ENCODE measurements at places on chromosomes 4 and X.
A peak's percentile ranks its signal among the peaks of the same experiment; 100 is the strongest.

- DNase-seq, result no peak
Measured at GRCh38 chr4:147510962-147511668, 30.2 kb downstream of the EDNRA start.

DNA sequence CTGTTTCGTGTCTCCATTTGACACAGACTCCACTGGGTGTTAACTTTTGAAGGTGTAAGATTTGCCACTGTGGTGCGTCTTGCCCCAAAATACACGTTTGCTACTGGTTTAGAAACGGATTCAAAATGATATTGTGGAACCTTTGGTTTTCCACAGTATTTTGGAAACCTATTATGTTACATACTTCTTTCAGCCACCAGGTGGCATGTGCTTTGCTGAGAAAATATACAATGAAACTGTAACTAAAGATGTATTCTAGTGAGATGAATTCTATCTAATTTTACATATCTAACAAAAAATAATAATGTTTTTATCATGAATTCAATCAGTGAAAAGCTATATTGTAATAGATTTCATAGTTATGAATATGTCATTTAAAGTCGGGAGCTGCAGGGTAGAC is 28.4 kb upstream of the SLITRK4 start:
- no peak for DNase-seq

DNA sequence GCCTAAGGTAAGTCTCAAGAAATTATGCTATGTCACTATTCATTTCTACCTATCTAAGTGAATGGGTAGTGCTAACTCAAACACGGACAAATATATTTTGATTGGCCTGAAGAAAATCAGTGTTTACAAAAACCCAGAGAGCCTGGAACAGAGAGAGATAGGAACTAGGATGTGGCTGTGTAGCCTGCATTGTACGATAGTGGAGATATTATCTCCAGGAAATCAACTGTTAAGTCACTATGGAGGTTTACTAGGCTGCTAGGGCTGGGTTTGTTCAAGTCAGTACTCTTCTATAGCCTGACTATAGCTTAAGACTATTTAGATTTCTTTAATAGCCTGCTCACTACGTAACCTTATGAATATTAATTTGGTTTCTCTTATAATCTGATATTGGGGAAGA is 127.9 kb downstream of the TACR3 start:
- DNase-seq, result no peak

- DNase-seq, result no peak
Measured at GRCh38 chr4:1793940-1794808, 1.1 kb downstream of the FGFR3 start.

GRCh38 chr4:112282860-112283667 is 2.6 kb downstream of the TIFA start:
- no peak for DNase-seq

DNA sequence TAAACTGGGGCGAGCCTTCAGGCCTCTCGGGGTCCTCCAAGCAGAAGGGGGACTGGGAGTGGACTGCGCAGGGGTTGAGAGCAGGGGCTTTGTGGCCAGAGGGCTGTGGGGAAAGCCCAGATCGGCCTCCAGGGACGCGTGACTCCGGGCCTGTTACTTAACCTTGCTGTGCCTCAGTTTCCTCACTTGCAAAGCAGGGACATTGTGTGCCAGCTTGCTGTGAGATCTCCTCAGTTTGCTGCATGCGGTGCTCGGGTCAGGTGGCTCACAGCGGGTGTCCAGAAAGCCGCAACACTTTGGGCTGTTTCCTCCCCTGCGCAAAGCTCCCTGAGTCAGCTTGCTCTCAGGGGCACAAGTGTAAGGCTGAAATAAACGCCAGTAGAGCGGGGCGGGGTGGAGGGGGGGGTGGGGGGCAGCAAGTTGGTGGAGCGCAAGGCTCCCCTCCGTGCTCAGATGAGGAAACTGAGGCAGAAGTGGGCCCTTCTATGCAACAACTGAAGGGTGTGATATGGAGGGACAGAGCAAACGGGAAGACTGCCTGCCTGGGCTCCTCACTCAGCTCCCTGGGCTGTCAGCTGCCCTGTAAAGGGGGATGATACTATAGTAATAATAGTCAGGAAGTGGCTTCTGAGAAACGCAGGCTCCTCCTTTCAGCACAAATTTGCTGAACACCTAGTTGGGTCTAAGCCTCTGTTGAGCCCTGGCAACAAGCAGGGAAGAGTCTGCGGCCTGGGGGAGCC is 101.0 kb downstream of the HMX1 start:
- DNase-seq, result no peak

DNA sequence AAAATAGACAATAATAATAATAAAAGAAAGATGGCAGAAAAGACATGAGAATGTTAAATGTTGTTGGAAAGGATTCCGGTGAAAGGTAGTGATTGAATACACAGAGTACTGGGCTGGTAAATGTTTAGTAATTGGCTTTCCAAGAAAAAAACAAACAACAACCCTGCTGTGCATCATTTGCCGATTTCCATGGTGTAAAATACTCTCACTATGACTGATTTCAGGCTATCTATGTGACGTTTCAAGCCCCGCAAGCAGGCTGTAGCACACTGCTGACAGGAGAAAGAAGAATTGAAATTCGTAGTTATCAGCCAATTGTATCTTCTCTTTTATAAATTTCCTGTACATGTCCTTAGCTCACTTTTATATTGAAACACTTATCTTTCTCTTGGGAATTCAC is 13.6 kb upstream of the SEPTIN6 start:
- no peak for DNase-seq

- no peak for DNase-seq
Measured at GRCh38 chr4:100935090-100935489, 412.2 kb downstream of the PPP3CA start.

- no peak for DNase-seq
Measured at GRCh38 chrX:14573161-14573560, 43.8 kb downstream of the GLRA2 start.

DNA sequence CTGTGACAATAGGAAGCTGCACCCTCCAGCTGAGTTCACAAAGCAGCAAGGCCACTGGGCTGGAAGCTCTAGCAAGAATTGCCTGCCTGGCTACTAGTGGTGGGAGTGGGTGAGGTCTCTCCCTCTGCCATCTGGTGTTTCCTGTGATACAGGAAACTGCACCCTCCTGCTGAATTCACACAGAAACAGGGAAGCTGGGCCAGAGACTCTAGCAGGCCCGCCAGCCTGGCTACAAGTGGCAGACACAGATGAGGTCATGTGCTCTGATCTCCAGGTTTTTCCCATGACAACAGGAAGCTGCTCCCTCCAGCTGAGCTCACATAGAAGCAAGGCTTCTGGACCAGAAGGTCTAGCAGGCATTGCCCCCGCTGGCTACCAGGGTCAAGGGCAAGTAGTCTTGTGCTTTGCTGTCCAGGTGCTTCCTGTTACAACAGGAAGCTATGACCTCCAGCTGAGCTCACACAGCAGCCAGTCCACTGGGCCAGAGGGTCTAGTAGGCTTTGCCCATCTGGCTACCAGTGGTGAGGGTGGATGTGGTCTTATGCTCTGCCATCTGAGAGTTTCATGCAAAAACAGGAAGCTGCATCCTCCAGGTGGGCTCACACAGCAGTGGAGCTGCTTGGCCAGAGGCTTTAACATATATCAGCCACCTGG is 41.5 kb upstream of the ZXDA start:
- no peak for DNase-seq

DNA sequence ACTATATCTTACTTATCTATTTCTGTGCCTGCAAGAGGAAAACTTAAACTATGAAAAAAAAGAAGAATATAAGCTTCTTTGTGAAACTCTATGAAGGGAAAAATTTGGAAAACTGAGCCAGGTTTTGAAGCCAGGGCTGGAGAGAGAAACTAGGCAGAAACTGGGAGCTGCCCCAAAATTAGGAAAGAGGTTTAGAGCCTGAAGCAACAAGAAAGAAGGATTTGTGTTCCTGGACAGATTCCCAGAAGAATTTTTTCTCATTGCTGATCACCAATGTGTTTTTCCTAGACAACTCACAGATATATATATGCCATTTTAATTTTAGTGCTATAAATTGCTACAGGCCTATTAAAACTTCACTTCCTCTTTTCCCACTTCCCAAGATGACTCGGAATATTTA is 245.0 kb upstream of the GEMIN8 start:
- no peak for DNase-seq

DNA sequence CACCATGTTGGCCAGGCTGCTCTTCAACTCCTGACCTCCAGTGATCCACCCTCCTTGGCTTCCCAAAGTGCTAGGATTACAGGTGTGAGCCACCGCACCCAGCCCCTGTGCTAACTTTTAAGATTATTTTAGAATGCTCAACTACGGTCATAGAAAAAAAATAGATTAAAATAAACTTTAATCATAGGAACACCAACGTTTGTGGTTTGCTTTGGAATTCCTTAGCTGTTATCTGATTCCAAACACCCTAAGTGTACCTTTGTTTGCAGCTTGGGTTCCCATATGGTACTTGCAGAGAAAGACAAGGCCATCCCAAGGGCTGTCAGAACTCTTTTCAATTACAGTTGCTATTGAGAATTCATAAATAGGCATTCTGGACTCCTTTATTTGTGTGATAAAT is 90.1 kb upstream of the EFHC2 start:
- DNase-seq, result no peak

DNA sequence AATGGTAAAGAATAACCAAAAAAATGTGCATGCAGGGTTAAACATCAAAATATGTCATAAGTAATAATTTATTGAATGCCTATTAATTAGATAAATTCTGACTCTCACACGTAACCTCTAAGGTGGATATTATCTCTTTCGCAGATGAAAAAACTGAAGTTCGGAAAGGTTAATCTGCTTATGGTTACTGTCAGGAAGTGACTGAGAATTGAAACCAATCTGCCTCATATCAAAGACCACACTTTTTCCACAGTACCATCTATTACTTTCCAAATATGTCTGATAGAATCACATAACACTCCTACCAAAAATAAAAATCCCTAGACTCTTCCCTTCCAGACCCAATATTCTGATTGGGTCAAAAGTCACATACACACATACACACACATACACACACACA is 6.2 kb downstream of the CHIC2 start:
- no peak for DNase-seq

- no peak for DNase-seq
Measured at GRCh38 chrX:115906276-115906675, 264.3 kb upstream of the AGTR2 start.

GRCh38 chr4:71235311-71236201 is 103.3 kb upstream of the SLC4A4 start:
- DNase-seq, result no peak

DNA sequence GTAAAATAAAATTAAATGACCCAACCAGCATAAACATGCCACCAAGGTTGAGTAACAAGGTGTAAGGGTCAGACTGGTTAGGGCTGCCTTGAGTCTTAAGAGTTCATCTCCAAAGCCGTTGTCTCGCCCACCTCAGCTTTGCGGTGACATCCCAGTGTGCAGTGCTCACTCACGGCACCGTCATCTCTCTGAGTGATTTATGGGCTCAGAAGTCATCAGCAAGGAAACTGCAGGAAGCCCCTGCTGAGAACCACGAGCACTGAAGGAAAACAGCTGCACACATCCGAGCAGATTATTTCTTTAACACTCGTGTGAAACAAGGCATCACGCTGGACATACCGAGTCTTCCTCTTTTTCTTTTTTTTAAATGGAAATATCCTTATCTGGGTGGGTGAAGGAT is 411.1 kb downstream of the TRIML1 start:
- DNase-seq, result no peak

GRCh38 chr4:123807866-123808265 is 411.3 kb downstream of the SPRY1 start:
- no peak for DNase-seq

DNA sequence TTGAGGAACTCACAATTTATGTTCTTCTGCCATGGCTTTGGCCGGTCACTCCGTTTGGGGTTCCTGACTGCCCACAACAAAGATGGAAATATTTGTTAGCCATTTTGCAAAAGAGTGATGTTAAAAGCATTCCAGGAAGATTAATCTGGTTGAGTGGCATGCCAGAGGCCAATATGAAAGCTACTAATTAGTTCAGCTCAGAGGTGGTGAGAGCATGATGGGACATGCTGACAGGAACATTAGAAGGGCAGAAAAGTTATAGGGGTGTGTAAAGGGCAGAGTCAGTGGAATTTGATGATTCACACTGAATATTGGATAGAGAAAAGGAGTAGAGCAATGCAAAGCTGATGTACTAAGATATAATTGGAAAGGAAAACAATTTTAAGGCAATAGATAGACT is 94.4 kb downstream of the TLL1 start:
- DNase-seq, result no peak

DNA sequence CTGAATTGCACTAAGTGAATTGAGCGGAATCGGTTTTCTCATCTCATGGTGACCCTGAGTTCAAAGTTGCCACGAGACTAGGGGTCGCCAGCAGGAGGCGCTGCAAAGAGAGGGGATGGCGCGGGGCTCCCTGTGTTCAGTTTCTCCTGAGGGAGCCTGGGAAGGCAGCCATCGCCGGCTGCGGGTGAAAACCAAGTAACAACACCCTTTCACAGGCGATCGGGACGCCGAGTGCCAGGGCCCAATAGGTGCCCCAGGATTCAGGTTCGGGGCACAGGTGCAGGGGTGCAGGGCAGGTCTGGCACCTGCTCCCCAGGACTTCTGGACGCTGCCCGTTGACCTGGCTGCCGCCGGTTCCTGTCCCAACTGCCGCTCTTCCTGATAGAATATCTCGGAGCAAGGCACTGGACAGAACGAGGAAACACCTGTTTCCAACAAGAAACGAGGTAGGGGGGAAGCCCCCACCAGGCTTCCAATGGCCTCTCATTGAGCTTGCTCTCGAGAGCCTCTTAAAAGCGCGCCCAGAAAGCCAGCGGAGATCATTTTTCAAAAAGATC is 1.1 kb upstream of the FGF16 start:
- peak; percentile 22 for DNase-seq

DNA sequence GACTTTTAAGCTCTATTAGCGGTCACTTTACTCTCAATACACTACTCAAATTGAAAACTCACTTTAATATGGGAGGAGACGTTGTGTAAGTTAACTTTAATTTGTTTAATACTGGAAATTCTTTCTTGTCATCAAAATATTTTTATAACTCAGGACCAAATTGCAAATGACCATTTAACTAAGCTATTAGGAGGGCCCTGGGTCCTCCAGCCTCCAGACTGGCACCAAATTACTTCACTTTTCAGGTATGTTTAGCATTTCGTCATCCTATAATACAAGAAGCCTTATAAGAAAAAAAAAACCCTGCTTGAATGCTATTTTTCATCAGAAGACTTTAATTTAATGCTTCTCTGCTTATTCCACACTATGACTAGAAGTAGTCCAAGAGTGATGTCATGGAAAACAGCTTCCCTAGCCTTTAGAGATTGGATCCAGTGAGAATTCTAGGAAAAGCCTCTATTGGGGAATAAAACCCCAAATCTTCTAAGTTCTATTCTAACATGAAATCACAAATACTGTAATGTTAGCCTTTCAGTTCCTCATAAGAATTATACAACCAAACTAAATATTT is 6.6 kb downstream of the KLHL15 start:
- DNase-seq, result no peak

DNA sequence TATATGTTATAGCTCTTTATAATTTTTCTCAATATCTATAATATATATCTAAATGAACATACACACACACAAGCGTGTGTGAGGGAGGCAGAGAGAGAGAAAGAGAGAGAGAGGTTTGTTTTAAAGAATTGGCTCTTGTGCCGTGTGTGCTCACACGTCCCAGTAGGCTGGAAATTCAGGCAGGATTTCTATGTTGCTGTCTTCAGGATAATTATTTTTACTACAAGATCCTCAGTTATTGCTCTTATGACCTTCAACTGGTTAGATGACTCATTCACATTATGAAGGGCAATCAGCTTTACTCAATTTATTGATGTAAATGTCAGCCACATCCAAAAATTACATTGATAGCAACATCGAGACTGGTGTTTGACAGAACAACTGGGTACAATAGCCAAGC is 1520.7 kb upstream of the PCDH7 start:
- DNase-seq, result no peak

- no peak for DNase-seq
Measured at GRCh38 chr4:98659106-98659592, 738 bp upstream of the TSPAN5 start.

Measured in activated CD8-positive, alpha-beta T cell treated with anti-CD3 and anti-CD28 coated beads, Interleukin-2, amount 10 ng/mL, durations not matched to agents 7 days and 5 days (primary cell).